ENCODE measurements at places on chromosomes 5 and 9. TPM values are rescaled to one million over a fixed set of nuclear protein-coding genes. Genes with fewer than 3 reads are reported as not detected.

The HRCT1 gene
- 5.4 TPM for total RNA-seq

The TMEM252 gene
- not detected for total RNA-seq

The DDX4 gene
- total RNA-seq: not detected

The LRRTM2 gene
- total RNA-seq: 2.9 TPM

The PLAC8L1 gene
- total RNA-seq: not detected

The NEUROG1 gene
- not detected for total RNA-seq

The BDP1 gene
- 9.2 TPM for total RNA-seq

The HBEGF gene
- 2.4 TPM for total RNA-seq

The ELOVL7 gene
- total RNA-seq: not detected

The IL31RA gene
- 3.2 TPM for total RNA-seq

The NR4A3 gene
- under 0.01 TPM for total RNA-seq

The OLFML2A gene
- 4.9 TPM for total RNA-seq
